ENCODE measurements at places on chromosomes 3 and 15. TPM values are rescaled to one million over a fixed set of nuclear protein-coding genes. Genes with fewer than 3 reads are reported as not detected.

Gene MUC20
- total RNA-seq, result 3.5 TPM

Gene B3GNT5
- total RNA-seq, result 104 TPM

Gene SLC6A11
- 1.5 TPM for total RNA-seq

Gene GNB4
- total RNA-seq, result 20.3 TPM

Gene MANF
- total RNA-seq, result 273 TPM

DNA sequence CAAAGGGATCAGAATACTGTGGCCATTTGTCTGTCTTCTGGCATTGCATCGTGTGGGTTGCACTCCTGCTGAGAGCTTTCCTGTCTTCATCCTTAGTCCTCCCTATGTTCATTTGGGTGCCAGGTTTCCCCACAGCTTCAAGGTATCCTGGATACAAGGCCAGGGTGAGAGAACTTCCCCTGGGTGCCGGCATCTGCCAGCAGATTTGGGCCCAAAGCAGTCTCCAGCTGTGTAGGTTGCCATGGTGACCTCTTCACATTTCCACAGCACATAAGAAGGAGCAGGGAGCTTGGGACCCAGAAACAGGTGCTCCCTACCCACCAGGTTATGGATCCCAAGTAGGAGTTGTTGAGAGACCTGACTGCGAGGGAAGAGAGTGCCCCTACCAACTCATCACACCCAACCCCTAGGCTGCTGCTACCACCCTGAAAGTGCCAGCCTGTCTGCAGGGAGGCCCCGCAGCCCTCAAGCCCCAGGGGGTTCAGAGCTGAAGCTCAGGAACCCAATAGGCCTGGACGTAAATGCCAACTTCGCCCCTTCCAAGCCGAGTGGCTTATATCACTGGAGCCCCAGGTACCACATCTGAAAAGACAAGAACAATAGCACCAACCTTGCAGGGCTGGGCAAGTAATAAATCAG lies 19.9 kb downstream of the TTC21A start:
- no peak overlapping the region for H3K27ac ChIP-seq
- H3K4me1 ChIP-seq, result peaks cover 12% of the 10 kb centered on the region
- H3K36me3 ChIP-seq, result no peaks in the 10 kb centered on the region
- no peak overlapping the region for H3K4me3 ChIP-seq

DNA sequence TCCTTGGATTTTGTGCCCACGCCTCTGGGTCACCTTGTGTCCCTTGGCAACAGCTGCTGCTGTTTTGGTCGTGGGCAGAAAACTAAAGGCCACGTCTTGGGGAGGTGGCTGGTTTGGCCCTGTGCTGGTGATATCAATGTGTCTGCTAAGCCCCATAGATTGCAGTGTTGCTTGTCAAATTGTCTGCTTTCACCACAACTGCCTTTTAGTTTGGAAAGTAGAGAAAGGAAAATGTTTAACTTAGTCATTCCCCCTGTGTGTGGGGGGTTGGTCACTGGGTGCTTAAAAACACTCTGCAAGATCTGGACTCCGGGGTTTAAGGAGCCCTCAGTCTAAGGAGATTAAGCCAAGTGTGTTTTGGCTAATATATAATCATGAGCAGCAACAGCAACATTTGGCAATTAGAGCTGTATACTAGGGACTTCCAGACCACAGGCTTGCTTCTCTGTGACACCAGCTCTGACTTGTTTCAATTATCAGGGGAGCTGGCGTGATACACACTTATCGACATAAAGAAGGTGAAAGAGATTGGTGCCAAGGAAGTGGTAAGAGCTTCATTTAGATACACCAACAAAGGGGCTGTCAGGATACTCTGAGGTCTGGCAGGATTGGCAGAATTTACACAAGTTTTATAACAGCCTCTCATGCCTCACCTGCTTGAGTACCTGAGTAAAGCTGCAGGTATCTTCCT lies 3.5 kb downstream of the SMAD3 start:
- peaks cover 36% of the 10 kb centered on the region for H3K4me1 ChIP-seq
- peak overlapping the region; percentile 81 for H3K27ac ChIP-seq
- peaks cover 6% of the 10 kb centered on the region for H3K36me3 ChIP-seq
- H3K4me3 ChIP-seq, result no peak overlapping the region
- no peaks in the 10 kb centered on the region for H3K27me3 ChIP-seq

DNA sequence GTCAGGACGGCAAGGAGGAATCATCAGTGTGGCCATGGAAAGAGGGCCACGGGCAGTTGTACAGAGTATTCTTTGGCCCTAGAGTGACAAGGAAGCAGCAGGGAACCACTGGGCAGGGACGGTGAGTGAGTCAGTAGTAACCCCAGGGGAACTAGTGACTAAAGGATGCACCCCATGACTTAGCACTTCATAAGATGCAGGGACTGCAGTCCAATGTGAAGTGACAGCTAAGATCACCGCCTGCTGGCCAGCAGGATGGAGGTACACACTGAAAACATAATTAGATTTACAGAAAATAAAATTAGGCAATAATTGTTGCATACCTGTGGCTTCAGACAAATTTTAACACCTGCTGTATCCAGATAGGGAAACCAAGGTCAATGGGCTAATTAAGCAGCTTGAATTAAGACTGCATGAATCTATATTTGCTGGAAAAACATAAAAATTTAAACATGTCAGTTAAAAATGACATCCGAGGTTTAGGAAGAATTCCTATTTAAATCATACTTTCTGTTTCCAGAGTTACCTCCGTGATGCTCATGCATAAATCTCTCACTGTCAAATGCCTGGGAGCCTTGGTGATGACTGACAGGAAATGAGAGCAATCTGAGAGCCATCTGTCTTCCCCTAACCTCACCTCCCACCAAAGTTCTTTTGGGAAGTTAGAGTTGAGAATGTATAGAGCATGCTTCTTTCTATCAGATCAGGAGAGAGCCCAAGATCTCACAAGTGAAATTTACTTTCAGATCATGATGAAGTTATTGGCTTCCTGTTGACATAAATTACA lies 56.5 kb downstream of the DCLK3 start:
- peak; percentile 76 for DNase-seq
- H3K36me3 ChIP-seq, result no peaks in the 10 kb centered on the region
- peaks cover 6% of the 10 kb centered on the region for H3K4me1 ChIP-seq
- H3K27me3 ChIP-seq, result no peaks in the 10 kb centered on the region

DNA sequence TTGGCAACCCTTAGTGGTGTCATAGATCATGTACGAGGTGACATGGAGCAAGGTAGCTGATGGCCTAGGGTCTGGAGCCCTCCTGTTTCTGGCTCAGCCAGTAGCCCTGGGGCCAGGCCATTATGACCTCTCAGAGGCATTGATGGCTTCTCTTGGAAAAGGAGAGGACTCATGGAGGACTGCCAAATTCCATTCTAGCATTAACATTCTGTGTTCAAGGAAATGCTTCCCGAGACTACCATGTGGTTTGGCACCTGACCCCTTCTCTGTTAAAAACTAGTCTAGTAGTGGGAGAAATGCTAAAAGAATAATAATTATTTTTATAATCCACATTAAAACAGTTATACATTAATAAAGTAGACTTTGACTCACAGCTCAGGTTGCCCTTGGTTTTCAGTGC lies 40.2 kb upstream of the ADAMTSL3 start:
- no peaks in the 10 kb centered on the region for H3K4me1 ChIP-seq
- no peak overlapping the region for H3K4me3 ChIP-seq
- DNase-seq, result no peak
- no peak overlapping the region for H3K27ac ChIP-seq

DNA sequence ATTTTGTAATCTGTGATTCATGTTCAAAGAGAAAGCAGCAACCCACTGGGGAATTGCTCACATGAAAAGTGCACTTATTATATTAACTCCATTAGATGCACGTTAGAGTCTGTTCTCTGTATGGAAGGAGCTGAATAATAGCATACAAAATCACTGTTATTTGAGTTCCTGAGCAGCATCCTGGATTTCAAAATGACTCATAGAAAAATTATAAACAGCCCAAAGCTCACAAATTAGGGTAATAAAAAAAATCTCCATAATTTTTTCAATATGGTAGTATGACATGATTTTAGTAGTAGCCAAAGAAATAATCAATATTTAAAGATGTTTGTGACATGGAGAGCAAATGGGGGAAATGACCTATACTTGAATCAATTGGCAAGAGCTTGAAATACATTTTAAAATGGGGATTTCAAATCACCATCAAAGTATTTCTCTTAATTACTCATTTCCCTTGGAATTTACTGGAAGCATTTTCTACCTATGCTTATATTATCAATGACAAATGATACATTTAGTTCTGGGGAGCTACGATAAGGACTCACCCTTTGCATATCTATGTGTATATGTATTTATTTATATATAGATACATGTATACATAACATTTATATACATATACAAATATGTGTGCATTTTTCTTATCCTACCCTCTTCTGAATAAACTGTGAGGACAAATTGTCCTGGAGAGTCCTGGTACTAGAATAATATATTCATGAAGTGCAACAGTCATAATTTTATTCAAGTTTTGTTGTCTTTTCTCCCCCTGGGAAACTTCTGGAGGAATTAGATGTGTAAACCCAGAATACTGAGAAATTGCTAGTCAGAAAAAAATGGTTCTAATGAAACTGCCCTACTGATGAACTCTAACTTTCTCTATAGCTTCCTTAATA lies 116.3 kb downstream of the RPL22L1 start:
- DNase-seq, result no peak
- peak overlapping the region; percentile 59 for H3K27ac ChIP-seq
- peaks cover 54% of the 10 kb centered on the region for H3K4me1 ChIP-seq
- no peaks in the 10 kb centered on the region for H3K36me3 ChIP-seq
- no peak overlapping the region for H3K4me3 ChIP-seq

GRCh38 chr15:59492389-59493377 lies 54.7 kb downstream of the FAM81A start:
- peak; percentile 82 for DNase-seq
- no peaks in the 10 kb centered on the region for H3K27me3 ChIP-seq
- H3K27ac ChIP-seq, result no peak overlapping the region
- H3K4me3 ChIP-seq, result no peak overlapping the region
- peaks cover 8% of the 10 kb centered on the region for H3K4me1 ChIP-seq

Measured in MCF 10A (cell line).